ENCODE measurements at places on chromosomes 12 and 14. TPM values are rescaled to one million over a fixed set of nuclear protein-coding genes. Genes with fewer than 3 reads are reported as not detected.

ADGRD1 gene
- 10.5 TPM for polyA plus RNA-seq

PLEKHH1 gene
- polyA plus RNA-seq, result 1.2 TPM

DNA sequence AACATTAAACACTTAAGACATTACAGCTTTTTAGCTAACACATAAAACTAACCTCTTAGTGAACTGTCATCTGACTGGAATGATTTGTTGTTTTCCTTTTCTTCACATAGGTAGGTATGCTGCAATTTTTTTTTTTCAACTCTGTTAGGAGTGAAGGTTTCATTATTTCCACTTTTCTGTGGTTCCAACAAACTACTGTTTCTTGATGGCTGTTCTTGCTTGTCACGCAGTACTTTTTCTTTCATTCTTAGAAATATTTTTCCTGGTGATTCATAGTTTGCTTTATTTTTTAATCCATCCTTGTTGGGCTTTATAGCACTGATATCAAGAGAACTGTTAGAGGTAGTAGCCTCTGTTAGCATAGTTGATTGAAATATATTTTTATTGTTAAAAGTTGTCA lies 6.3 kb downstream of the MIS18BP1 start:
- no peak for DNase-seq

DNA sequence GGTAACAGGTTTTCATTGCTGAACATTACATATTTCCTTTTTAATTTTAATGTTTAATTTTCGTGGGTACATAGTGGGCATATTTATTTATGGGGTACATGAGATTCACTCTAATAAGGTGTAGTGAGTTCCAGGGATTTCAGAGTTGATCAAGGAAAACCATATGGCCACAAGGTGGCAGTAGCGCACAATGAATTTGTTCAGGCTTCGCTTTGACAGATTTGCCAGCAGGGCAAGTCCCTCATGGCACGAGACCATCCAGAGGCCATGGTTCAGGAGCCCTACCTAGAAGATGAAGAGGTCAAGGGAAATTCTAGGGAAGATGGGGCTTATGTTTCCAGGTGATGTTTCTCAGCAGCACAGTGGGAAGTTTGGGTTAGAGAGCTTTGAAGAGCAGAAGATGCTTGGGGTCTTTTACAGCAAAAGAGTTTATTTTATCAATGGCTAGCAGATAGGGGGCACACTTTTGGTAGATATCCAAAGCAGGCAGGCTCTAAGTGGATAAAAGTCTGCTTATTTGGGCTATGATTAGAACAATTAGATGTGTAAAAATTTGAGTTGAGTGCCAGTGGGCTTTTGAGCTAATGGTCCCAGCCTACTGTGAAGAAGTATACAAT lies 1004.4 kb downstream of the AACS start:
- DNase-seq, result no peak

GRCh38 chr12:27646149-27646548 lies 50.1 kb upstream of the REP15 start:
- DNase-seq, result no peak

DNA sequence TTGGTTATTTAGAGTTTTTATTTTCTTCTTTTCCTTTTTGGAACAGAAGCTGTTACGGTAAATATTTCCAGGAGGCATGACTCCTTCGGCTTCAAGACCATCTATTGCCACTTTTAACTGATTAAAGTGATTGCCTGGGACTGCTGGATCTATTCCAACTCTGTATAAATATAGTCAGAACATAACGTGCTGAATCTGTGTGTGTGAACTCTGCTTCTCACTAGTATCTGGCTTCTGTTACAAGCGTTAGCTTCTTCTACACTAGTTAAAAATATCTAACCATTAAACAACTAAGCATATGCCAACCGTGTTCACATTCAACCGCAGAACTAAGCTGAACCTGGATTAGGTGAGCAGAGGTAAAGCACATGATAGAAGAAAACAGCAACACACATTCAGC lies 49.0 kb downstream of the TMTC1 start:
- DNase-seq, result no peak

DNA sequence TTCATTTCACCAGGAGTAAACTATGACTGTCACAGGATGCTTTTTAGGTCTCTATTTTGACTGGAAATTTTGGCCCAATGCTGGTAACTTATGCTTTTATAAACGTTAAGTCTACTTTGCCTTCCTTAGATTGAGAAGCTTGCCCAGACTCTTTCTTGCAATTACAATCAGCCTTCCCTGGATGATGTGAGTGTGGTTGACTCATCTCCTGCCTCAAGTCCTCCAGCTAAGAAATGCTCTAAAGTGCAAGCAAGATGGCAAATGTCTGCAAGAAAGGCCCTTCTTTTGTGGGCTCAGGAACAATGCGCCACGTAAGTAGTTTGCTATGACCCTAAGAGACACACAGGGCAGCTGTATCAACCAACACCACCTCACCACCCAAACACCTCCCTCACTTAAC lies 96.9 kb downstream of the SYNE2 start:
- no peak for DNase-seq

DNA sequence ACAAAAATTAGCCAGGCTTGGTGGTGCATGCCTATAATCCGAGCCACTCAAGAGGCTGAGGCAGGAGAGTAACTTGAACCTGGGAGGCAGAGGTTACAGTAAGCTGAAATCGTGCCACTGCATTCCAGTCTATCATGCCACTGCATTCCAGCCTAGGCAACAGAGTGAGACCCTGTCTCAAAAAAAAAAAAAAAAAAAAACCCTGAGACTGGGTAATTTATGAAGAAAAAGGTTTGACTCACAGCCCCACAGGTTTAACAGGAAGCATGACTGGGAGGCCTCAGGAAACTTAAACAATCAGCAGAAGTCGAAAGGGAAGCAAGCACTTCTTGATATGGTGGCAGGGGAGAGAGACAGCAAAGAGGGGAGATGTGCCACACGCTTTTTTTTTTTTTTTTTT lies 123.2 kb downstream of the GXYLT1 start:
- no peak for DNase-seq

- peak; percentile 52 for DNase-seq
Observed at GRCh38 chr14:55454264-55455002, 14.0 kb upstream of the TBPL2 start.

GRCh38 chr14:50978888-50979287 lies 34.6 kb upstream of the PYGL start:
- no peak for DNase-seq

- DNase-seq, result peak; percentile 59
Observed at GRCh38 chr14:60640859-60641741, 8.2 kb downstream of the SIX1 start.

DNA sequence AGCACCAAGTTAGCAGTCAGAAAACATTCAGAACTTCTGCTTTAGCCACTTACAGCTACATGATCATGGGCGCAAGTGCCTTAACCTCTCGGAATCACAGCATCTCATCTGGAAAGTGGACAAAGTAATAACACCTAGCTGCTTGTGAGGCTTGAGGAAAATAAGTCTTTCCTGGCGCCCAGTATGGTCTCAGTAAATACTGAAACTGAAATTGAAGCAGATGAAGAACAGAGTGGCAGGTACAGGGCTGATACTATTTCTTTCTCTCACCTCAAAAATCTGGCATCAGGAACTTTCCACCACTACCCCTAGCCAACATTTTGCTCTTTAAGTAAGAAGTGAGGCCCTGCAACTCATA lies 129.7 kb upstream of the FUT8 start:
- no peak for DNase-seq
